ENCODE measurements at places on chromosomes 1 and 21. TPM values are rescaled to one million over a fixed set of nuclear protein-coding genes. Genes with fewer than 3 reads are reported as not detected.

SUCO gene
- 21.8 TPM for total RNA-seq

KMO gene
- not detected for total RNA-seq

PADI2 gene
- total RNA-seq = not detected

AZIN2 gene
- total RNA-seq = 0.99 TPM

SH2D2A gene
- total RNA-seq = 0.20 TPM

RNF186 gene
- total RNA-seq = not detected

OMA1 gene
- 8.8 TPM for total RNA-seq

EXTL2 gene
- 27.8 TPM for total RNA-seq

CYP4Z1 gene
- total RNA-seq = not detected

LCE6A gene
- total RNA-seq = not detected

LAX1 gene
- total RNA-seq = 0.11 TPM

FCRLB gene
- 0.60 TPM for total RNA-seq

KLHDC7A gene
- total RNA-seq = not detected

FCAMR gene
- total RNA-seq = not detected

ESPN gene
- total RNA-seq = 0.81 TPM
